Epithelial cell of proximal tubule (primary cell): ENCODE measurements at places on chromosomes 4 and X.

DNA sequence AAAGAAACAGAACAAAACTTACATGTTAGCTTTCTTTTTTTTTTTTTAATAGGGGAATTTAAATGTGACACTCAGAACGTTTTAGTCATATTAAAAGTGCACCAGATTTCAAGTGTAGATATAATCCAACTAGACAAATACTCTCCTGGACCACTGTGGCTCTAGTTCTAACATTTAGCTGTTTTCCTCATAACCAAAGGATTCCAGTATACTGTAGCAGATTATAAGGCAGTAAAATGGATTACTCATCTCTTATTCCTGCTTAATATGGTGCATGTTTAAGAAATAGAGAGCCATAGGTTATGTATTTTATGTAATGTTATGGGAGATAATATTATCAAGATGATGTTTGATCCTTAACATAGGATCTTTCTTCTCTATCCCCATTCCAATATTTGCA lies 1339.5 kb upstream of the AGA start:
- no peak for DNase-seq

GRCh38 chr4:52038103-52038912 lies at the start of gene SGCB:
Gene SGCB, minus strand, starts transcription at chr4:52038299. Its CDS starts 40 bp downstream, at chr4:52038259.
- DNase-seq, result no peak

DNA sequence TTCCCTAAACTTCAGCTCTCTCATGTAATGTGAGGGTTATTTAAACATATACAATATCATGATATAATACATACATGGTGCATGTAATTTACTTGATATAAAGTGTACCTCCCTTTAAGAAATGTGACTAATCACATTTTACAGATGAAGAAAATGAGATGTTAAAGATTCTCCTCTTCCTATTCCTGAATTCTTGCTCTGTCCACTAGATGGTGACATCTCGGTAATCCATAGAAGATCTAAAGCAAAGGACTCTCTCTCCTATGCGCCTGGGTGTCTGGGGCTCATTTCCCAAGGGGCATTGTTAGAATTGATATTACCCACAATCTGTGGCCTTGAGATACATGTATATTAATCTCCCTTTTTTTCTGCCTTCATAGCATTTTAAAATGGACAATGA lies 804.9 kb downstream of the RAB28 start:
- DNase-seq, result no peak

DNA sequence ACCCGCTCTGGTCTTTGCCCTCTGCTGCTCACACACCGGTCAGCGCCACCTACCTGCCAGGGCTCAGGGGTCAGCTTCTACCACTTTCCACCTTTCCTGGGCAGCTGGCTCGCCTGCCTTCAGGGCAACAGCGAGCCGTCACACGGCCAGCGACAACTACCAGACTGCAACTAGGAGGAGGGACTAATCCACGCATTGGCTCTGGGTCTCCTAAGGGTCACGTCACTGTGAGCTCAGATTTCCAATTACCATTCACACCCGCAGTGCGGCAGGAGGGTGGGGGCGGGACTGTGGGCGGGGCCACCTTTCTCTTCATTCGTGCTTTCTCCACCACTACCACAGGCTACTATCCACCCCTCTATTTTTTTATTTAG lies at the start of gene BEX5:
BEX5 (minus strand) TSS at position 172 of the 374 bp plus-strand sequence. CDS start 1,712 bp downstream, outside the sequence.
- peak; percentile 9 for DNase-seq

DNA sequence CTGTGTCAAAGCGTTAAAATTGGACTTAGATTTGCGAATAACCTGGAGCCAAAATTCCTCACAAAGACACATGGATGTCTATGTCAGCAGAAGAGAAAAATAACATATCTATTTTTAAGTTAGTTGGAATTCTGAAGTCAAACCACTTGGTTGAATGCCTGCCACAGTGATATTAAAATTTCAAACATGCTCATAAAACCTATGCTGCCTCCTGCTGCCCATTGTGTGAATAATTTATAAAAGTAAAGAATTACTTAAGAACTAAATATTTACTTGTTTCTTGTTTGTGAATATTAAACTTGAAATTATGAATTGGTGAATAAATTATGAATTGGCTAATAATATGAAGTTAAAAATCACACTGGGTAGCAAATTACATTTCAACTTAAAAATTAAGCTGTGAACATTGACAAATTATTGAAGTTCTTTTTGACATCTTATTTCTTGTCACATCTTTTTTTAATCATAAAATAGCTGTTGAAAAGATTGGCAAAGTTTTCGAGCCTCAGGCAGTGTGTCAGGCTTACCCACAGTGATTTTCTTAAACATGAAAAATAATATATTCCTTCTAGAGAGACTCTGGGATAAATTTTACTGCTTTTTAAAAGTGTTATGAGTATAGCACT lies 35.4 kb downstream of the FABP2 start:
- no peak for DNase-seq

GRCh38 chr4:23768541-23768940 lies 121.3 kb downstream of the PPARGC1A start:
- no peak for DNase-seq

GRCh38 chrX:10130354-10130753 lies 26.4 kb upstream of the CLCN4 start:
- DNase-seq, result no peak

DNA sequence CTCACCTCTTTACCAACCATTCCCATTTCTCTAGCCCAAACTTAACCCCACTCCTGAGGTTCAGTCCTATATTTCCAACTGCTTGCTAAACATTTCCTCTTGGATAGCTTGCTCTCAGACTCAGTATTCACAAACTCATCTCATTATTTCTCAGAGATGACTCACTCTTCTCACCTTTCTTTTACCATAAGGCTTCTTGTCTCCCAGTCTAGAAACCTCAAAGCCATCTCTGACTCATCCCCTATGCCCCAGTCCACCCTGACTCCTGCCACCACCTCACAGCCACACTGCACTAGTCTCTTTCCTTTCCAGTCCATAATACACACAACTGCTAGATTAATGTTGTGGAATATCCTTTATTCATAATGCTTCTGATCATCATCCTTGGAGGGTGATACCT lies 4.8 kb downstream of the FRMPD3 start:
- peak; percentile 20 for DNase-seq

DNA sequence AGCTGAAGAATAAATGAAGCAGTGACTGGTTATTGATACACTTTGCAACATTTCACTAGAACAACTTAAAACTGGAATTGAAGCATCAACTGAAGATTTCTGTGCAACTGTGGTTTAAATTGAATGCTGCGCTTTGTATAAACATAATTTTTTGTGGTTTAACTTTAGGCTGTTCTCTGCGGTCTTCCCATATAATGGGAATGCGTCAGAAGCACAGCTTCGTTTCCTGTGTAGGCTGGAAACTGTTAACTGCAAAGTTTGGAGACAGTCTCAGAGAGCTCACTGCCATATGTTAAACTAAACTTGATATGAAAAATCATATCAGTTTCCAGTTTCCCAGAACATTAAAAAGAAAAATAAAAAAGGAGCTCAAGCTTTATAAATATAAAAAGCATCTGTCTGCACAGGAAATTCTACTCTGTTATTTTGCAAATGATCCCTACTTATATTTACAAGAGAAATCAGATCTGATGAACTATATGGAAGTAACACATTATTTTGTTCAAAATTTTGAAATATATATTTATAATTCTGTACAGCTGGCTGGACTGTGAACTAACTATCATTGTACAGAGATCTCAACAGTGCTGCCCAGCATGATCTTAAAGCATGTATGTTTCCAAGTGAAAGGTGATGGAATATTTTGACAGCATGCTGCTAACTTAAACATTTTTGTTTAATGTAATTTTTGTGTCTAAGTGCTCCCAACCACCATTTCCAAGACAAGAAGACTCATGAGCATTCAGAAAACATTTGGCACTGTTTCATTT lies 139.9 kb downstream of the NDST3 start:
- DNase-seq, result no peak

DNA sequence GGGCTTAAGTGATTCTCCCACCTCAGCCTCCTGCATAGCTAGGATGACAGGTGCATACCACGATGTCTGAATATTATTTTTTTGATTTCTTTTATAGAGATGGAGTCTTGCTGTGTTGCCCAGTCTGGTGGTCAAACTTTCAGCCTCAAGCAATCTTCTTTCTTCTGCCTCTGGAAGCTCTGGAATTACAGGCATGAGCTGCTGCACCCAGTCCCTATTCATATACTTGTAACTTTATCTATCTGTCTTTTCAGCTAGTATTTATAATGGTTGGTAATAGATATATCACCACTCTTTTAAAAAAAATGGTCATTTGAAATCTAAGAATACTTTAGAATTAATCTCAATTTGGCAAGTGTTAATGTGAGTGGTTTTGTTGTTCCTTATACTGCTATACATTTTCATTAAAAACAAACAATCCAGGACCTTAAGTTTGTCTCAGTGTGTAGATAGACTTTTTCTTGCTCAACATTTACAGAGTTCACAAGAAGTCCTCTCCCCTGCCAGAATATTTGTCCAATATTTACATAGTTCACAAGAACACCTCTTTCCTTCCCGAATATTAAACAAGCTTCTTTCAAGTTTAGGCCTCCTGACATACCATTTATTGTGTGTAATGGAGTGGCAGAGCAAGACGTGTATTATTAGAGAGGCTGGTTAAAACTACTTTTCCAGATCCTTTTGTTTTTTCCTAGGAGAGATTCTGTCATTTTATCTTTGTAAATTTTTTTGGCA lies 1197.4 kb upstream of the ADGRL3 start:
- DNase-seq, result no peak

DNA sequence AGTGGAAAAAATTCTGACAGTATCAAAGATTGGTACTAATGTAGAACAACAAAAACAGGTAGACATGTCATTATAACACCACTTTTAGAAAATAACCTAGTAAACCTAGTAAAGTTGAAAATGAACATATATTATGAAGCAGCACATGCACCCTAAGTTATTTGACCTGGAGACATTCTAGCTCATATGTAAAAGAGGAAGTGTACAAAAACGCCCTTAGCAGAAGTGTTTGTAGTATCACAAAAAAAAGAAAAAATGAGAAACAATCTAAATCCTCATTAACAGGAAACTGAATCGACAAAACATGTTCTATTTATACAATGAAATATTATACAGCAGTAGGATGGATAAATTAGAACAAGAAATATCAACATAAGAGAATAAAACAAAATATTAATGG lies 318.9 kb upstream of the PPP1R2C start:
- no peak for DNase-seq

- DNase-seq, result no peak
Observed at GRCh38 chrX:111560801-111561200, 49.4 kb downstream of the SERTM2 start.

DNA sequence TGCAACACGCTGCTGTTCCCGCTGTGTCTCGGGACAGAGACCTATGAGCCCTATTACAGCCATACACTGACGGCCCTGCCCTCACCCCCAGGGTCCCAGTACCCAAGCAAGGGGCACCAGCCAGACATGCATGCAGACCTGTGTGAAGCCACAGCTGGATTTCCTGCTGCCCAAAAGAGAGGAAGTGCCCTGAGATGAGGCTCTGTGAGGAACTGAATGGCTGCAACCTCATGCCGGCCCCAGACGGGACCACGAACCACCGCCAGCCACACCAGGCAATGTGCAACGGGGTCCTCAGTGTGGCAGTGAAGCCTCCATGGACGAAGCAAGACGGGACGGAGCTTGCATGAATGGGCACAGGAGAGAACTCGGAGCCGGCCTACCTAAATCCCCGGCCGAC lies 21.1 kb downstream of the CTBP1 start:
- no peak for DNase-seq

- no peak for DNase-seq
Observed at GRCh38 chr4:148211533-148211932, 230.7 kb downstream of the NR3C2 start.

DNA sequence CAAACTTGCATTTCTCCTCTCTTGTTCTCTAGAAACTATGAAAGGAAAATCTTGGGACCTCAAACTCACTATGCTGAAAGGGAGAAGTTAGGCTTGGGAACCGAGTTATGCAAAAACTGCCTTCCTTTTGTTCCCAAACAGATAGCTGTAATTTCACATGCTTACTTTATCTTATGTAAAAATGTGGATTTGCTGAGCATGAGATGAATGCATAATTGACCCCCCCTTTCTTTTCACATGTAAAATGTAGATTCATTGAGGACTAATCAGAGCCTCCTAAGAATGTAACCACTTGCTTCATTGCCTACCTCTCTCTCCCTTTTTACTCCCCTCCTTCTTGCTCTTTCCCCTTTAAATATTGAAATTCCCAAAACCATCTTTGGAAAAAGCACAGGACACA lies 18.0 kb downstream of the TBC1D9 start:
- DNase-seq, result no peak

- DNase-seq, result no peak
Observed at GRCh38 chrX:65671966-65672365, 4.5 kb downstream of the MSN start.

- DNase-seq, result no peak
Observed at GRCh38 chr4:62543002-62543401, 1342.9 kb downstream of the ADGRL3 start.

DNA sequence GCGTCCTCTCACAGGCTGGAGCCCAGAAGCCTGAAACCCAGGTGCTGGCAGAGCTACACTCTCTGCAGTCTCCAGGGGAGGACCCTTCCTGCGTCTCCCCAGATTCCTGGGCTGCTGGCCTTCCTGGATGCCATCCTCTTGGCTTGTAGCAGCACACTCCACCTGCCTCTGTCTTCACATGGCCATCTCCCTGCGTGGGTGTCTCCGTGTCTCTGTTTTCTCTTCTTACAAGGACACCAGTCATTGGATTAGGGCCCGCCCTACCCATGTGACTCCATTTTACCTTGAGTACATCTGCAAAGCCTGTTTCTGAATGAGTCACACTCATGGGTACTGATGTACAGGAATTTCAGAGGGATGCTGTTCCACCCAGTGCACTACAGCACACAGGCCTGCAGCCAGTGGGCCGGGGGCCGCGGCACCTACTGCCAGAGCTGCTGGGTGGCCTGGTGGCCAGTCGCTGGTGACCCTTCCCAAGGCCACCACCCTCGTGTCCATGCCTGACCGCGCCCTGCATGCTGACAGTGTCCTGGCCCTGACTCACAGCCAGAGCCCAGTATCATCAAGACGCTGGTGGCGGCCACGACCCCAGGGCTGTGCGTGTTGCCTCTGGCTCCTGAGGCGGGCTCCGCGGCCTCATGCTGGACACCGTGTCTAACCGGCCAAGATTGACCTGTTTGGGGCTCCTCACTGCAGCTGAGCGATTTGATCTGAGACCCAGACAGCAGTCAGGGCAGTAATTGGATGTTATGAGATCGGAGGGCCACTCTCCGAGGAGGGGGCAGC lies 63.6 kb upstream of the NKX1-1 start:
- no peak for DNase-seq

GRCh38 chrX:133215747-133216146 lies 2.4 kb downstream of the TFDP3 start:
- DNase-seq, result no peak

DNA sequence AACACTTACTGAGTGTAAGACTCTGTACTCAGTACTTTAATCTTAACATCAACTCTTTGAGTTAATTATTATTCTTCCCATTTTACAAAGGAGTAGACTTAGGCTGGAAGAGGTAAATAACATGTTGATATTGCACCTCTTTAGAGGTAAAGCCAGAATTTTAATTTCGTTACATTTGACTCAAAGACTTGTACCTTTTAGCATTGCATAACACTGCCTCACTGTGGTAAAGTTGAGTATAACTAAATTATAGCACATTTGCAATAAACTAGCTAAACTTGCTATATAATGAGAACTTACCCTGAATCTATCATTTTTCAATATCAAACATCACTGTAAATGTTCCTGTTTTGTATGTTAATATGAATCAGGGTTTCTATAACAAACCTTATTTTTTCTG lies 218.5 kb downstream of the PRR32 start:
- no peak for DNase-seq
